CD4-positive, alpha-beta T cell treated with Interleukin-21 for 1 hour (primary cell): ENCODE measurements at places on chromosomes 16 and 17.
A peak's percentile ranks its signal among the peaks of the same experiment; 100 is the strongest.

DNA sequence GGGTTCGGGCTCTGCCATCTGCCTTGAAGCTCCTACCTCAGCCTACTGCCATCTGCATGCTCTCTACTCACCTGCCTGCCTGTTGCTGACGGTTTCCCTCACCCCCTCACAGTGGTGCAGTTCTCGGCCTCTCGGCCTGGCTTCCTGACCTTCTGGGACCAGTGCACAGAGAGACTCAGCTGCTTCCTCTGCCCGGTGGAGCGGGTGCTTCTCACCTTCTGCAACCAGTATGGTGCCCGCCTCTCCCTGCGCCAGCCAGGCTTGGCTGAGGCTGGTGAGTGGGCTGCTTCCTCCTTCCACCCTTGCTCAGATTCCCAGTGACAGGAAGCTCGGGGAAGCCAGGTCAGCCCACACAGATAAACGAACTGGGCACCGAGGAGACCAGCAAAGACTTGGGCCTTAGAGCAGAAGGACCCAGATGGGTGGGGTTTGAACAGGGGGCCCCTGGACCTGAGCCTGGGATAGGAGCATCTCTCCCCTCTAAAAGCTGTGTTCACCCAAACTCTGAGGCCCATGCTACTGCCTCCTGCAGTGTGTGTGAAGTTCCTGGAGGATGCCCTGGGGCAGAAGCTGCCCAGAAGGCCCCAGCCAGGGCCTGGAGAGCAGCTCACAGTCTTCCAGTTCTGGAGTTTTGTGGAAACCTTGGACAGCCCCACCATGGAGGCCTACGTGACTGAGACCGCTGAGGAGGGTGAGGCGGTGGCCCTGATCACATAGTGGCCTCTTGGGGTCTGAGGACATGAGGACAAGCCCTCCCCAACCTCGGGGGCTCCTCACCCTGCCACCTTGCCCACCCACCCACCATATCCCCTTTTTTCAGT is 16.4 kb downstream of the RIPOR1 start:
- no peak for DNase-seq

DNA sequence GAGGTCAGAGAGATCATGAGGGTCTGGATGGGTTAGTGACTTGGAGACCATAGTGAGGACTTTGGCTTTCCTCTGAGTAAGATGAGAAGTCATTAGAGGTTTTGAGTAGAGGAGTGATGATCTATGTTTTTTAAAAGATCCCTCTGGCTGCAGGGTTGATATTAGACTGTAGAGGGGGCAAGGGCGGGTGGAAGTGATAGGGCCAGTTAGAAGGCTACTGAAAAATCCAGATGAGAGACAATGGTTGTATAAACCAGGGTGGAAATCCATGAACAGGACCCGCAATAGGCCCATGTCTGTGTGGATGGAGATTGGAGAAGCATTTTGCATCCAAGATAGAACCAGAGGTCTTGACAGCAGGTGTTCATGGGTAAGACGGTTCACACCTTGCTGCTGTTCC is 9.8 kb downstream of the ITGAL start:
- peak; percentile 34 for DNase-seq

GRCh38 chr17:53088481-53088880 is 734.2 kb upstream of the KIF2B start:
- DNase-seq, result no peak

DNA sequence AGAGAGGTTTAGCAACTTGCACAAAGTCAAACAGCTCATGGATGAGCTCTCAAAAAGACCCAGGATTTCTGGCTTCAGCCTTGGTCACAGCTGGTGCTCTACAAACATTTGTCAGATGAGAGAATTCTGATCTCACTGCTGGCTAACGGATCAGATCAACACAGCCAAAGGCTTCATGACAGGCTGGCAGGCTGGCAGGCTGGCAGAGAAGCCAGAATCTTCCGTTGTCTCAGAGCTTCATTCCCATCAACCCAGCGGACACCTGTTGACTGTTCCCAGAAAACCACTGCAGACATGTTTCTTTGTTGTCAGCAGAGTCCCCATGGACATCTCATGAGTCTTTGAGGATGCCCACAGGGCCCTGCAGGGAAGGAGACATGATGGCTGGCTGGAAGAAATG is 303.8 kb upstream of the ASIC2 start:
- no peak for DNase-seq

GRCh38 chr16:79993629-79994209 is 393.2 kb upstream of the MAF start:
- no peak for DNase-seq

GRCh38 chr17:35095741-35096140 is 23.9 kb downstream of the RAD51D start:
- DNase-seq, result no peak

DNA sequence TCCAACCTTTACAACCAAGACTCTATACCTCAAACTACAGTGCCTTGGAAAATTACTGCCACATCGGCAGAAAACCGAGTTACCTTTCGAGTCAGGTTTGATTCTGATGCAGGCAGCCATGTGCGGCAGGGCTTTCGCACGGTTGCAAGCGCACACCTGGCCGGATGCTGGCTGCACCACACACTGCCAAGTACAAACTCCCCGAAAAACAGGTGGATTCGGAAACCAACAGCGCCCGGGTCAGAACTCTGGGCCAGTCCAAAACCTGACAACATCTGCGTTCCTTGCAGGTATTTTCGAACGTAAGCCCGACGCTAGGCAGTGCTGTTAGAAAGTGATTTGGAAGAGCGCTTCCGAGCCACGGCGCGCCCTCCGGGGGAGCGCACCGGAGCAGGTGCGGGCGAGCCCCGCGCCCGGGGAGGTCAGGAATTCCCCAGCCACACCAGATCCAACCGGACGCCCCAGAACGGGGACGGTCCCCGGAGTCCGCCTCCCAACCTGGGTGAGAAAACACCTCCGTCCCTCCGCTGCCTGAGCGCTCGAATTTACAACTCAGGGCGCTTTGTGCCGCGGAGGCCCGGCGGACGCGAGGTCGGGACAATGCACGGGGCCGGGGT is 1.2 kb downstream of the USP7 start:
- peak; percentile 65 for DNase-seq

GRCh38 chr16:68506331-68507053 is 32.6 kb upstream of the ZFP90 start:
- no peak for DNase-seq
